ENCODE measurements at places on chromosomes 12 and 14. TPM values are rescaled to one million over a fixed set of nuclear protein-coding genes. Genes with fewer than 3 reads are reported as not detected.
A peak's percentile ranks its signal among the peaks of the same experiment; 100 is the strongest.

The SLC41A2 gene
- 6.4 TPM for polyA plus RNA-seq

The ERBB3 gene
- polyA plus RNA-seq: 88.6 TPM

The TSPAN19 gene
- polyA plus RNA-seq: 0.46 TPM

The RAD51AP1 gene
- polyA plus RNA-seq: 28.8 TPM

The TMEM229B gene
- polyA plus RNA-seq: 3.9 TPM

The LALBA gene
- not detected for polyA plus RNA-seq

The AVPR1A gene
- polyA plus RNA-seq: 6.9 TPM

The KERA gene
- polyA plus RNA-seq: not detected

The NTN4 gene
- 101 TPM for polyA plus RNA-seq

The PTPRO gene
- 272 TPM for polyA plus RNA-seq

The SIX1 gene
- 8.3 TPM for polyA plus RNA-seq

The PLEKHH1 gene
- 38.2 TPM for polyA plus RNA-seq

The PROX2 gene
- polyA plus RNA-seq: 0.78 TPM

The IL26 gene
- polyA plus RNA-seq: not detected

The SMOC1 gene
- 1.8 TPM for polyA plus RNA-seq

The ACOT6 gene
- polyA plus RNA-seq: 0.30 TPM

- no peak for DNase-seq
These were observed 308.7 kb downstream of the SOX5 start for GRCh38 chr12:23640754-23641153.

GRCh38 chr12:50195832-50196231, 28.7 kb upstream of the CERS5 start:
- no peak for DNase-seq

DNA sequence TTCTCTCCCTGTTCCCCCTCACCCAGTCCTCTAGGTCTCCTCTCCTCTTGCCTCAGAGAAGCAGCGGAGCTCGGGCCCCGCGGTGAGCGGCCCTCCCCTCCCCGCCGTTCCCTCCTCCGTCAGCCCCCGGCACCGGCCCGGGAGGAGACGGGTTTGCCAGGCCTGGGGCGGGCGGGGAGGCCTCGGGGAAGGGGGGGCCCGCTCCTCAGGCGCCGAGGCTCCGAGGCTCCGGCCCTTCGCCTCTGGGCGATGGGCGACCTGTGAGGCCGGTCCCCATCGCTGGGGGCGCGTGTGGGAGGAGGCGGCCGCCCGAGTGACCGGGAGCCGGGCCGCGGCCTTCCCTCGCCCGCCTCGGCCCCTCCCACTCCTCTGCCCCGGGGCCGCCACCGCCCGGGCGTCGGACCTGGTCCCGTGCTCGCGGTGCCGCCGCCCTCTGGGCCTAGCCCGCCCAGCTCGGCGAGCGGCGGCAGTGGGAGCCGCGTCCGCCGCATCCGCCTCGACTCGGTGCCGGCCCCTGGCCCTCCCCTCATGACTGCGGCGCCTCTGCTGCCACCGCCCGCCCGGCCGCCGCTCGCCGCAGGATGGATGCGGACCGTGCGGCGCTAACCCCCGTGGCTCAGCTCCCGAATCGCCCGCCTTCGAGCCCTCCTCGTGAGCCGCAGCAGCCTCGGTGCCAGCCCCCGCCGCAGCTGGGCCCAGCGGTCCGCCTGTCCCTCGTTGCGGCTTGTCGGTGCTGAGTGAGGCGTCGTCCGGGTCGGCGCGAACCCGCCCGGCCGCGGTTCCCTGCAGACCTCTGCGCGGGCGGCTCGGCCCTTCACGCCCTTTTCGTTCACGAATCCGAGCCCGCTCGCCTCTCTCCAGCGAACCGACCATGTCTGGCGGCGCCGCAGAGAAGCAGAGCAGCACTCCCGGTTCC, 574 bp downstream of the WNK1 start:
- peak; percentile 25 for DNase-seq

DNA sequence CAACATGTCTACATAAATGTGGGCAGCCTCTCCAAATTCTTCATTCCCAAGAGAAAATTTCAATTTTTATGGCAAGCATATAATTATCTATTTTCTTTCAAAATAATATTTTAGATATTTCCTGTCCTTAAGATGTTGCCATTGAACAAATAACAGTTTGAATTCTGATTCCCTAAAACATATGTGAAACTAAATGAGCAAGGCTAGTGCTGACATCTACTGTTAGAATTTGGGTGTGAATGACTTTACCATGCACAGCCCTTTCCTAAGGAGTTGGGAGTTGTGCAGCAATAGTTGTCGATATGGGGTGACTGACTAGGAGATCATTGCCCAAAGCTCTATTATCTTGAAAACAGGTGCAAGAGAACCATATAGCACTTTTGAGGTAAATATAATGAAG, 108.2 kb upstream of the SLC38A4 start:
- peak; percentile 11 for DNase-seq

- no peak for DNase-seq
These were observed 6.8 kb downstream of the KIF26A start for GRCh38 chr14:104144911-104145825.

- DNase-seq: no peak
These were observed 21.5 kb upstream of the TC2N start for GRCh38 chr14:91888641-91889476.

GRCh38 chr12:130301559-130301958, 36.1 kb upstream of the PIWIL1 start:
- DNase-seq: no peak

GRCh38 chr12:71870416-71870815, 30.9 kb downstream of the TBC1D15 start:
- DNase-seq: no peak

GRCh38 chr12:25347716-25348592, 97.2 kb upstream of the KRAS start:
- no peak for DNase-seq

DNA sequence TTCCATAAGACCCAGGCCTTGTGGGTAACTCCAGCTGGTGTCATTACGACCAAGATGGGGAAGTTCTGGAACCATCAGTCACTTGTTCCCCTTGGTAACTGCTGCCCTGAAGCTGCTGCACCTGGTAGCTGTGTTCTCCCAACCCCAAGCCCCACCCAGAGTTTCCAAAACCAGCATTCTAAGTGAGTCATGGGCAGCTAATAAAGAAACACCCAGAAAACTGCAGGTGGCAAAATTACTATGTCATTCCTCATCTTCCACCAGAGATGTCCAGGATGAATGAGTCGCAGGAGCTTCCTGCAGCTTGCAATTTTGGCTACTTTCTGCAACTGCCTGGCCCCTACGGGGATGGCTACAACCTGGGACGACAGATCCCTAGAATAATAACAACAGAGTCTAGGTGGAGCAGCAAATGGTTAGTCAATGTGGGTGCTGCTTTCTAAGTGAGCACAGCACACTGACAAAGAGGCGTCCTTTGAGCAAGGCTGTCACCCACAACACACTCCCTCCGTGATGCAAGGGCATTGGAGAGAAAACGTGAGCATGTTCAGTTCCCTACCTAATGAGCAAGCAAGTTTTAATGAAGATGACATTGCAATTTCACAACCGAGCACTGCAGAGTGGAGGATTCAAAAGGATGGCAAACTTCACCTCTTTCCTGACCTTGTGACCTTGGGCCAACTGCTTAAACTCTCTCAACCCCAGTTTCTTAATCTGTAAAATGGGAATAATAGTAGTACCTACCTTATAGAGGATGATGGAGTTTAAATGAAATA, 301.4 kb upstream of the NOS1 start:
- DNase-seq: no peak

GRCh38 chr12:30546121-30546520, 149.5 kb downstream of the IPO8 start:
- DNase-seq: no peak

- no peak for DNase-seq
These were observed 32.7 kb downstream of the SLC25A21 start for GRCh38 chr14:37139710-37140109.

- DNase-seq: no peak
These were observed 41.5 kb downstream of the SNAPC1 start for GRCh38 chr14:61803755-61804154.

DNA sequence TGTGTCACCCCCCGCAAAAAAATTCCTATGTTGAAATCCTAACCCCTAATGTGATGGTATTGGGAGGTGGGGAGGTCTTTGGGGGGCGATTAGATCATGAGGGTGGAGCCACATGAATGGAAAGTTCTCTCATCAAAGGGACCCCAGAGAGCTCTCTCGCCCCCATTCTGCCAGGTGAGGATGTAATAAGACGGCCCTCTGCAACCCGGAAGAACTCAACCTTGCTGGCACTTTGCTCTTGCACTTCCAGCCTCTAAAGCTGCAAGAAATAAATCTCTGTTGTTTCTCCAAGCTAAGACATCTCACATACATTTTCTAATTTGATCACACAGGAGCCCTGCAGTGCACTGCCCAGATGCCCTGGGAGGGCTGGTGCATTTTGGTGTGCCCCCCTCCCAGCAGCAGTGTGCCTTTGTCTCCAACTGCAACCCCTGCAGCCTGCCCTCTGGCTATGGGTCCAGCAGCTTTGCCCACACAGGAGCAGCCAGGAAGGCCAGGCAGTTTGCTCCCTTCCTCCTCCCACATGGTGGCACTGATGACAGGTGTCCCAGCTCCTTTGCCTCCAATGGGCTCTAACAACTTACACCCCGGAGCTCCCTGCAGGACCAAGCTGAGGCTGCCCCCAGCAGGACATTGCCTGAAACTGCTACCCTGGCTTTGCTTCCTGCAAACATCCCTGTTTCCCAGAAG, 59.3 kb downstream of the C14orf132 start:
- DNase-seq: no peak

- no peak for DNase-seq
These were observed 28.5 kb downstream of the CPM start for GRCh38 chr12:68904351-68904962.

DNA sequence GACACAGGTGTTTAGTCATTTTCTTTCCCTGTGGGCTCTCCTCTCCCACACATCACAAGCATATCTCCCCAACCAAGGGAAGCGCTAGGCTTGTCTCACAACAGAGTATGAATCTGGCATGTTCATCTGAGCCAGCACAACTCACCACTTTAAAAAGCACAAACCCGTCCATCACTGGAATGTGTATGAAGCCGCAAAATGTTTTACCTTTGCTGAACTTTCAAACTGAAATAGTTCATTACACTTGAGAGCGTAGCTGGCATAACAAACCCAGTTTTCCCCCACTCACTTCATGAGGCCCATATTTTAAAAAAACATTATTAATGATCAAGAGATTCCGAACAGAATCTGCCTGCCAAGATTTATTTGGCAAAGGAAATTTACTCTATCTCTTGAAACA, 15.8 kb downstream of the NID2 start:
- no peak for DNase-seq

- DNase-seq: no peak
These were observed 80.2 kb upstream of the NUDT4 start for GRCh38 chr12:93297536-93297935.

DNA sequence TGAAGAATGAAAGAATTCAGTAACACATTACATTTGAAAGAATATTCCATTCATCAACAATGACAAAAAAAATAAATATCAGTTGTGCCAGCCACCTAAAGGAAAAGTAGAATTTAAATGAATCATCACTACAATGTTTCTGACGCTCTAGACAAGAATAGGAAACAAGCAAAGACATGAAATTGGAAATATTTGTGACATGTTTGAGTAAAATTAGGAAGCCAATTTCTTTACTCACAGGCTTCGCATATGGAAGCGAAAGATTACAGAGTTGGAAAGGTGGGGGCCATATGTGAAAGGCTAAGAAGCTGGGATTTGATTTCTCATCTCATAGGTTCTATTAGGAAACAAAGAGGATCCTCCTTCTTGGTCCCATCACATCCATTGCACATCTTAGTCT, 279.0 kb downstream of the IPO8 start:
- DNase-seq: no peak

- no peak for DNase-seq
These were observed 23.4 kb downstream of the CACNA1C start for GRCh38 chr12:2076196-2076570.

- no peak for DNase-seq
These were observed 8.5 kb downstream of the SELPLG start for GRCh38 chr12:108625228-108625627.

DNA sequence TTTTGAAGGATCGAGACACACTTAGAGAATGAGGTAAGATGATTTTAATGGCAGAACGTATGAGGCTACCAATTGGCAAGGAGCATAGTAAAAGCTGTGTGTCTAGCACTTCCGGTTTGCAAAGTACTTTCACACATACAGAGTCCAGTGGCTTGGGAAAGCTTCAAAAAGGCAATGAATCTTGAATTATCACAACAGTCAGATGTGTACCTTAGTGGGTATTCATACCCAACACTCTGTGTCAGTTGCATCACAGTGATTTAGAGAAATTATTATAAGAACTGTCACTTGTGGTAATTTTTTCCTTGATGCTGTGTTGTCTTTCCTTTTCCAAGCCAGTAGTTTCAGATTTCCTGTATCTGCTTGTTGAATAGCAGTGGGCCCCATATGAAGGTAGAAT, 424.1 kb downstream of the PCNX1 start:
- DNase-seq: no peak

GRCh38 chr12:42793166-42793565, 203.6 kb upstream of the PRICKLE1 start:
- no peak for DNase-seq

- DNase-seq: no peak
These were observed 19.6 kb upstream of the TMEM106C start for GRCh38 chr12:47943623-47944340.

DNA sequence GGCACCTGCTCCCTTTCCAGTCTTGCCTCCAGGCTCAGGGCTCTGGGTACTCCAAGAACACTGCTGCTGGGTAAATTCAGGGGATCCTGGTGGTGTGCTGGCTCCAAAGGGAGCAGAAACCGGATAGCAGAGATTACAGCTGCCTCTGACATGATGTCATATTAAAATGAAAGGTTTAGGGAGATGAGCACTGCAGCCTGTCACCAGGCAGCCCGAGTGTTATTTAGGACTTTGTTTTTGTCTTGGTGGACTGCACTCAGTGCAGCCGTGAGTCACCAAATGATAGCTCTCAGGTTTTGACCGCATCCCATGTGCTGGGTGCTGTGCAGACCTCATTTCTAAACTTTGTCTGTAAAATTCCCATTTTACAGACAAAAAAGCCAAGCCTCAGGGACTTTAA, 266.0 kb upstream of the CRY1 start:
- no peak for DNase-seq

GRCh38 chr12:104740668-104741067, 217.4 kb downstream of the SLC41A2 start:
- DNase-seq: no peak
